ENCODE measurements at places on chromosomes 2 and 18. TPM values are rescaled to one million over a fixed set of nuclear protein-coding genes. Genes with fewer than 3 reads are reported as not detected.

TTC32 gene
- total RNA-seq = 7.0 TPM

MPHOSPH10 gene
- 17.9 TPM for total RNA-seq

TTN gene
- total RNA-seq = 0.41 TPM

PKDCC gene
- 4.0 TPM for total RNA-seq

RAB6C gene
- total RNA-seq = not detected

KCNK3 gene
- total RNA-seq = 0.53 TPM

PAPOLG gene
- 14.3 TPM for total RNA-seq

PLEKHH2 gene
- 5.7 TPM for total RNA-seq

TLX2 gene
- total RNA-seq = not detected

DNAJC5G gene
- total RNA-seq = 0.47 TPM

MEIS1 gene
- 11.8 TPM for total RNA-seq

WDR54 gene
- 29.1 TPM for total RNA-seq

MPPE1 gene
- total RNA-seq = 19.8 TPM

MIB1 gene
- 23.5 TPM for total RNA-seq

VIL1 gene
- total RNA-seq = not detected

CCL20 gene
- 6.0 TPM for total RNA-seq

GCA gene
- total RNA-seq = 5.5 TPM

FSIP2 gene
- total RNA-seq = 0.82 TPM

COL4A4 gene
- under 0.01 TPM for total RNA-seq

LAMA3 gene
- 4.9 TPM for total RNA-seq

TMEM169 gene
- 0.29 TPM for total RNA-seq

PLCD4 gene
- total RNA-seq = 0.93 TPM

KCNG3 gene
- total RNA-seq = 0.06 TPM

PSMA8 gene
- not detected for total RNA-seq

MARCO gene
- not detected for total RNA-seq

SPATS2L gene
- total RNA-seq = 76.1 TPM

CHRNA1 gene
- 1.9 TPM for total RNA-seq

ST6GAL2 gene
- total RNA-seq = 39.5 TPM

ACMSD gene
- not detected for total RNA-seq

SERPINB10 gene
- total RNA-seq = not detected

VPS54 gene
- 12.3 TPM for total RNA-seq

CDCA7 gene
- total RNA-seq = 6.3 TPM

FEV gene
- total RNA-seq = not detected

ATP6V1C2 gene
- total RNA-seq = not detected

NEUROD1 gene
- not detected for total RNA-seq

SPP2 gene
- not detected for total RNA-seq

RESP18 gene
- not detected for total RNA-seq

INHBB gene
- total RNA-seq = 2.4 TPM

RUFY4 gene
- not detected for total RNA-seq

RAB17 gene
- 0.39 TPM for total RNA-seq

KCNJ13 gene
- total RNA-seq = not detected

SERPINB3 gene
- not detected for total RNA-seq

EDAR gene
- total RNA-seq = not detected

LRRTM1 gene
- not detected for total RNA-seq

ERBB4 gene
- total RNA-seq = 0.18 TPM

SKA1 gene
- 1.7 TPM for total RNA-seq

LYG1 gene
- total RNA-seq = 1.2 TPM

EVX2 gene
- total RNA-seq = not detected

EMILIN1 gene
- 7.3 TPM for total RNA-seq

IL1F10 gene
- not detected for total RNA-seq

RAPH1 gene
- total RNA-seq = 69.8 TPM

COPS9 gene
- total RNA-seq = 240 TPM

ZDBF2 gene
- 8.2 TPM for total RNA-seq

NPHP1 gene
- total RNA-seq = 2.7 TPM

LCT gene
- total RNA-seq = not detected

CCDC68 gene
- 0.97 TPM for total RNA-seq
